Stimulated activated naive CD4-positive, alpha-beta T cell (primary cell): ENCODE measurements at places on chromosomes 12 and 14.

GRCh38 chr14:84825481-84826251 lies 704.3 kb upstream of the FLRT2 start:
- no peak for DNase-seq

DNA sequence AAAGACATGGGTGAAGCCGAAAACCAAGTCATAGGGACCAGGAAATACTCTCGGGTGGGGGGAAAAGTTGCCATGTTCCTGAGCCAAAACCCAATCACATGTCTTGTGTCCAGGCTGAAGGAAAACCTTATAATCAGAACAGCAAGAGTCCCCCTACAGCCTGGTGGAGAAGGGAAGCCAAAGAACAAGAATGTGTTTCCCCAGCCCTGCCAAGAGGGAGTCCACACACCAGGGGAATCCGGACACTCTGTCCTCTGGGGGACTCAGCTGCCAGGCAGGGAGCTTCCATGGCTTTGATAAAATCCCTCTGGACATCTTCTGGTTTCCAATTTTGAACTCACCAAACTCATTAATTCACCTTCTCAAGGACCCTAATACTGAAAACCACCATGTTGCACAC lies 273.0 kb downstream of the FOXN3 start:
- DNase-seq, result no peak

DNA sequence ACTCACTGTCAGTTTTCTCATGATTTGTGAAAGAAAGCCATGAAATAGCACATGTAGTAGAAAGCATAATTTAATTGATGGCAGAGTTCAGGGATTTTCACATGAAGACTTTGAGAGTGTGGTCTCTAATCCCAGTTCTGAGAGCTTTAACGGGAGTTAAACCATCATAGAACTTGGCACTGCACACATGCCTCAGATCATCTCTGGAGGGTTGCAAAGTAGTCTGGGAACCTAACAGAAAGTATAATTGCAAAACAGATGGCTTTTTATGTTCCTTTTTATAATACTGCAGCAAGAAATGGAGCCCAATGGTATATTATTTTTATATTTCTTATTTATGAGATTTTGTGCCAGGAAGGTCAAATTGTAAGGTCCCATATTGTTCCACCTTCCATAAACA lies 77.9 kb downstream of the BHLHE41 start:
- no peak for DNase-seq

- DNase-seq, result no peak
Observed at GRCh38 chr14:59202031-59202430, 13.6 kb downstream of the DAAM1 start.

DNA sequence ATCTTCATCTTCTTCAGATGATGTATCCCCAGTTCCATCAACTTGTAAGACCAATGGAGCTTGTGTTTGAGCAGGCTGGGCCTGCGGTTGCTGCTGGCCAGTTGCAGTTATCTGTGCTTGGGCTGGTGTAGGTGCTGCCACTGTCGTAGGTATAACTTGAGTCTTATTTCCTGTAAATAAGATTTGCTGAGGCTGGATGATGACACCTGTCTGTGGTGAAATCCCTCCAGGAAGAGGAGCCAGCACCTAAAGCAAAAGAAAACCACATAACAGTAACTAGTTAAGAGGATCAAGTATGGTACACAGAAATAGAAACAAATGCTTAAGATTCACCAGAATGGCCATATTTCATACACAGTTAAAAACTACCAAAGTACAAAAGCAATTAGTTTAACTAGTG lies 28.2 kb downstream of the GTF2A1 start:
- DNase-seq, result peak; percentile 6

GRCh38 chr12:115947696-115948062 lies 329.8 kb downstream of the MED13L start:
- DNase-seq, result no peak

DNA sequence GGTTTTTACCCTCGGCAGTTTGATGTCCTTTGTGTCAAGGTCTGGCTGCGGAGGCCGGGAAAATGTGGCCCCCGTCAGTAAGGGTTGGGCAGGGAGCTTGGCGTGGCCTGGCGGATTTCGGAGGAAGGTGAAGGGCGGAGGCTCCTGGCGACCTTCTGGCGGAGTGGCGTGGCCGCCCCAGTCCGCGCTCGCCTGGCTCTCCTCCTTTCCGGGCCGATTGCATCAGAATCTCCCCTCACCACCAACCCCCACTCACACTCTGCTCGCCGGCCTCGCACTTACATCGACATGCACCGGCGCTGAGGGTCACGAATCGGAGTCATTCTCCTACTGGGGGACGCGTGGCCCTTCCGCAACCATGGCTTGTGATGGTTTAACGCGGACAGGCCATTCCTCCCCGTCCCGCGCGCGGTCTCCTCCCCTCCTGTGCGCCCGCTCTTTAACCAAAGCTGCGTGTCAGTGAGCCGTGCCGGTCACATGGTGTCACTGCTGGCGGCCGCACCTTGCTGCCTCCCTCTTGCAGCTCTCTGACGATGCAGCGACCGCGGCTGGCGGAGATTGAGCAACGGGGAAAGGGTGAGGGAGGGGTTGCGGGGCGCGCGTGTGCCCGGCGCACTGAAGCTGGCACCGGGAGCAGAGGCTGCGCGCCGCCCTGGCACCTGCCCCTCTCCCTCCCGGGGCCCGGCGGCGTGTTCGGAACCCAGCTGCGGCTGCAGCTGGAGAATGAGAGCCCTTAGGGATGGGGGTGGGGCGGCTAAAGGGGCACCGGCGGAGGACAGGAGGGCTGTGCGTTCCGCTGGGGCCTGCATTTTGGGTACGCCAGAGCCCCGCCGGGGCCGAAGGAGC lies at the start of gene SLC38A1:
TSS of gene SLC38A1 (minus strand) at position 461 of the 846 bp plus-strand sequence. CDS start 29,243 bp downstream, outside the sequence.
- DNase-seq, result peak; percentile 85

- no peak for DNase-seq
Observed at GRCh38 chr14:52253503-52253902, 14.0 kb upstream of the PTGDR start.

DNA sequence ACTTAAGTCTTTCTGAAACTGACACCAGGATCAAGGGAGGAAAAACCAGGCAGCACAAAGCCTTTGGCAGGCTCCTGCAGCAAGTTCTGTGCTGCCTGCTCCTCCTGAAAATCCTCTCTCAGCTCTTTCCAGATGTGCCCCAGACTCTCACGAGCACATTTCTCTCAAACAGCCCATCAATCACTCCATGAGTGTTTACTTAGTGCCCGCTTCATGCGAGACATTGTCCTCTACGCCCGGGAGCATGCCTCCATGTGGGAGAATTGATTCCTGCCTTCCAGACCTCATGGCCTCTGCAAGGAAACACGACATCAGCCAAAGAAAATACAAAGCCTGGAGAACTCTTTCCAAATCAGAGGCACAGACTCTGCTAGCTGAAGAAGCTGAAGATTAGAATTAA lies 46.5 kb upstream of the TSPAN11 start:
- DNase-seq, result no peak

DNA sequence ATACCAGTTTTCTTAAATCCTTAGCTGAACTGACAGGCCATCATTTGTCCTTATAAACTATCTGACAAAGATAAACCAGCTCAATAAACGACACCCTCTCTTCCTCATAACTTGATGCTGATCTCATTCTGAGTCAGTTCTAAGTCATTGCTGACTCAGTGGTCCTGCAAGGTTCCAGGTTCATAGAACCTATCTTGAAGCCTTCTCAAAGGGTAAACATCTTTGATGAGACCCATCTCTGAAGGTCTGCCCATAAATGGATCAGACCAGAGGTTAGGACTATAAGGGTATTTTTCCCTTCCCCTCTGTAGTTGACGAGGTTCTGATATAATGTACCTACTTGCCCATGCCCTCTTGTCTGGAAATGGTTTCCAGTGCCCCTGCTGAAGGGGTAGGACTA lies 11.9 kb downstream of the NAA25 start:
- DNase-seq, result no peak

DNA sequence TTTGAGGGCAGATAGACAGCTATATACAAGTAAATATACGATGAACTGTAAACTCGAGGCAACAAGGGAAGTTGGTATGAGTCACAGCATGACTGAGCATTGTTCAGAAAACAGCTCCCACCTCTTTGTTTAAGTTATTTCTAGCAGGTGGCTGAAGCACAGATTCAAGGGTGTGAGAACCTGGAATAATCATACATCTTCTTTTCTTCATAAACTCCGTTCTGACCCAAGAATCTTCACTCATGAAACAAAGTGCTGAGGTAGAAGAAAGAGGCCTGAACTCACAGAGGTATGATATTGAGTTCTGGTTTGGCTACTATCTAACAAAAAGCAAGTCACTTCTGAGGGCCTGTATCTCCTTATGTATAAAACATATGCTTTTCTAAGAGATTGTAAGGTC lies 364.1 kb upstream of the KITLG start:
- DNase-seq, result no peak

DNA sequence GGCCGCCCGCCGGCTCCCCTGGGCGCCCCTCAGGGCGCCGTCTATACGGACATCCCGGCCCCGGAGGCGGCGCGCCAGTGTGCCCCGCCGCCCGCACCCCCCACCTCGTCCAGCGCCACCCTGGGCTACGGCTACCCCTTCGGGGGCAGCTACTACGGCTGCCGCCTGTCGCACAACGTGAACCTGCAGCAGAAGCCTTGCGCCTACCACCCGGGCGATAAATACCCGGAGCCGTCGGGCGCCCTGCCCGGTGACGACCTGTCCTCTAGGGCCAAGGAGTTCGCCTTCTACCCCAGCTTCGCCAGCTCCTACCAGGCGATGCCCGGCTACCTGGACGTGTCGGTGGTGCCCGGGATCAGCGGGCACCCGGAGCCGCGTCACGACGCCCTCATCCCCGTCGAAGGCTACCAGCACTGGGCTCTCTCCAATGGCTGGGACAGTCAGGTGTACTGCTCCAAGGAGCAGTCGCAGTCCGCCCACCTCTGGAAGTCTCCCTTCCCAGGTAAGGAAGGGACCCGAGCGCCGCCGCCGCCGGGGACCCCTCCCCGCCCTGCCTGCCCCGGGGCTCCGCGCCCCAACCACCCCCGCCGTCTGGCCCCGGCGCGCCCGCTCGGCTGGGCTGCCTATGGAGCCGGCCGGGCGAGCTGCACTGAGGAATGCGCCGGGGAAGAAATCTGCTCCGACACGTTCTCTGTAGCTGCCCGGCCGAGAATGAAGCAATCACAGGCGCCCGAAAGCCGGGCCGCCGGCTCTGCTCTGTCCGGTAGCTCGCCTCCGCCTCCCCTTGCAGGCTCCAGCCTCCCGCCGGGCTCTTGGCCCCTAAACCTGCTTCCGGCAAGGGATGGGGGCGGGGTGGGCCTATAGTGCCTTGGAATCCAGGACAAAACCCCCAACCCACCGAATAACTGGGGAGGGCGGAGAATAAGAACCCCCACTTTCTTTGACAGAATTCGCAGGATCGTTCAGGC lies 794 bp downstream of the HOXC13 start:
- DNase-seq, result no peak

DNA sequence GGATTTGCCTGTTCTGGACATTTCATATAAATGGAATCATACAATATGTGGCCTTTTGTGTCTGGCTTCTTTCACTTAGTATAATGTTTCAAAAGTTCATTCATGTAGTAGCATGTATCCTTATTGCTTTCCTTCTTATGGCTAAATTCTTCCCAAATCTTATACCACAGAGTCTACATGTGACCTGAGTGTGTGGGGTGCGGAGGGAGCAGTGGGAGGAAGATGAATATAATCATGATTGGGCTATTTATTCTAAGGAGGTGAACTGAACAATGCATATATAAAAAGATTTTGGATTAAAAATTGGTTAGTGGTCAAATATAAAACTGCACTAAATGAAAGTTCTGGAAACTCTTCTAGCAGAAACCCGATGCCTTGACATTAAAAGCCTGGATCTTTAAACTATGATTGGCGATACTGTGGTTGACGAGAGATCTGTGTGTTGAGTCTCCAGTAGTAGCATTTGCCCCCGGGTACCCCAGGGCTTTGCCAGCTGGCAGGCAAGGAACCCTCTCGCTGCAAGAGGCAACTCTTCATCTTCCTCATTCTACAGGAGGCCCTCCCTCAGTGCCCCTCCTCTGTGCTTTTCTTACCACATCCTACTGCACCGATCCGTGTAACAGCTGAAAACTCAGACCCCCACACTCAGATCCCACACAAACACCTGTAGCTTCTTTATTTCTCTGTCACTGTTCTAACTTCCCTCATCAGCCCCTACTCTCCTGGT lies 2.6 kb downstream of the CYP46A1 start:
- DNase-seq, result no peak

DNA sequence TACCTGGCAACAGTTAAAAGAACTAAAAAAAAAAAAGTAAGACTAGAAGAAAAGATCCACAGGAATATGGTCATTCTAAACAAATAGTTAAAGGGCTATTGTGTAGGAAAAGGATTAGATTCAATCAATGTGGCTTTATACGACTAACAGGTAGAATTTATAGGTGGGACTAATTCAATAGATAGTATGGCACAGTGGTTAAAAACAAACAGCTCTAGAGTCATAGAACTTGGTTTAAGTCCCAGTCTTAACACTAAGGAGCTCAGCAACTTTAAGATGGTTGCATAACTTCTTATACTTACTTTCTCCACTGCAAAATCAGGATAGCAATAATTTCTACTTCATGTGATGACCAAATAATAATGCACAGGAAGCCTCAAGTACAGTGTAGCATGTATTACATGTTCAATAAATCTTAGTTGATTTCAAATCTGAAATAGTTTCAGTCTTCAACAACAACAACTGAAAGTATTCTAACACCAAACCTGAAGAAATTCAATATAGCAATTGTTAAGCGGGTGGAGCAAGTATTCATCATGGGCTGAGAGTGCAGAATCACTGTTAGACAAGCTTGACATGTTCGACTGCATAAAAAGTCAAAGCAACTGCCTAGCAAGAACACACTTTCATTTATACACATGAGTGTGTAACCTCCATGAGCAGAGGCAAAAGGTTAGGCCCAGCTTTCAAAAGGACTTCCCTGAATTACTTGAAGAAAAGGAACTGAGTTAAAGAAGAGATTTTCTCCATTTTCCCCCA lies 50.4 kb downstream of the ITPR2 start:
- DNase-seq, result no peak

DNA sequence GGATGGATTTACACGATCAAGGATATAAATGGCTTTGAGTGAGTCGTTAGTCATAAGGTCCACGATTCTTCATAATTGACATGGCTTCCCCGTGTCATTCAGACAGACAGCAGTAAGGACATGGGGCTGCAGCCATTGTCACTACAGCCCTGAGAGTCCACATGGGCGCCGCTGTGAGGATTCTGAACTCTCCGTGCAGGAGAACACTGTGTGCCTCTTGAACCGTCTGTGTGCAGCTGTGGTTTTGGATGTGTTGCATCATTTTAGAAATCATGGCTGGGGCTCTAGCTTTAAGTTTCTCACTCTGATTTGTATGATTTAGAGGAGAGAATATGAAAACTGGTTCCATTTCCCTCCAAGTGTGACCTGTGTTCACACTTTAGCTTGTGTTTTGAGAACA lies 47.2 kb downstream of the NPAS3 start:
- DNase-seq, result no peak

GRCh38 chr14:33676135-33676566 lies 274.7 kb downstream of the EGLN3 start:
- no peak for DNase-seq

- DNase-seq, result no peak
Observed at GRCh38 chr12:92139634-92140150, 6.0 kb downstream of the BTG1 start.

DNA sequence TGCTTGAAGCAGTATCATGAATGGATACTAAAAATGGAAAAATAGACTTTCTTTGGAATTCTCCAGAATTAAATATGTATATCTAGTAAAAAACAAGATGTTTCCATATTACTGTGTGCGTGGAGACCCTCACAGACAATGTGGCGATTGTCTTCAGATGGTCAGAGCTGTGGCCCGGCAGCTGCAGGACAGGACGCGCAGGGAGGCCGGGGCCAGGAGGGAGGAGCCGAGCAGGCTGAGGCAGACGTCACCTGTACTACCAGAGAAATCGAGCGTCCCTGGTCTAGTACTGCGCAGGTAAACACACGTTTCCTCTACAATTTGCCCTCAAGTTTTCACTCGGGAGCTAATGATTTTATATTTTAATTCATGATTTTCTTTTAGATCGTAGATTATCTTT lies 22.8 kb downstream of the DDX51 start:
- DNase-seq, result no peak
